ENCODE measurements at places on chromosomes 7 and 10.

DNA sequence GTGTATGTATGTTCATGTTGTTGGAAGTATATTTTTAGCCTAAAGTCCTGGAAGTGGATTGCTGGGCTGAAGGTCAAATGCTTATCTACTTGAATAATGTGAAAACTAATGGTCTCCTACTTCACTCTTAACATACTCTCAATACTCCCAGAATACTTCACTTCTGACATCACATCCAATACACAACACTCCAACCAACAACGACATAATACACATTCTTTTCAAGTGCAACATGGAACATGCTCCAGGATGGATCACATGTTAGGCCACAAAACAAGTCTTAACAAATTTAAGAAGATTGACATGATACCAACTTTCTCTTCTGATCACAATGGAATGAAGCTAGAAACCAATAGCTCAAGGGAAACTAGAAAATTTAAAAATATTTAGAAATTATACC, 126.9 kb upstream of the ADCY1 start:
- no peak for DNase-seq

- DNase-seq = peak; percentile 17
Observed at GRCh38 chr7:21253740-21254687, 173.9 kb upstream of the SP4 start.

DNA sequence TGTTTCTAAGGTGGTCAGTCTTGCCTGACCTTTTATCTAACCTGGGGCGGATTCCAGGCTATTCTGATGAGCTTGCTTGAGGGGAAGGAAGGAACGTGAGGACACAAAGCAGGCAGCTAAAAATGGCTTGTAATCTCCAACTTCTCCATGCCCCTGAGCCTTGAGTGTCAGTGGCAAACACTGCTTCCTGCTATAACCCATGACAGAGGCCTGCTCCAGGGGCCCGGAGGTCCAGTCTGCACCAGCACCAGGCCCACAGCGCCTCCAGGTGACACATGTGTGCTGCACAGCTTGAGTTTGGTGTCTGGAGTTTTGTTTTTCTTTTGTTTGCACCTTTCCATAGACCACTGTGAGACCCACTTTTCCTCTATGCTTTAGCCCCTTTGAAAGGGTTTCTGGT, 207.9 kb downstream of the PAXIP1 start:
- no peak for DNase-seq

- peak; percentile 51 for DNase-seq
Observed at GRCh38 chr7:151244196-151244840, 4.2 kb downstream of the SMARCD3 start.

DNA sequence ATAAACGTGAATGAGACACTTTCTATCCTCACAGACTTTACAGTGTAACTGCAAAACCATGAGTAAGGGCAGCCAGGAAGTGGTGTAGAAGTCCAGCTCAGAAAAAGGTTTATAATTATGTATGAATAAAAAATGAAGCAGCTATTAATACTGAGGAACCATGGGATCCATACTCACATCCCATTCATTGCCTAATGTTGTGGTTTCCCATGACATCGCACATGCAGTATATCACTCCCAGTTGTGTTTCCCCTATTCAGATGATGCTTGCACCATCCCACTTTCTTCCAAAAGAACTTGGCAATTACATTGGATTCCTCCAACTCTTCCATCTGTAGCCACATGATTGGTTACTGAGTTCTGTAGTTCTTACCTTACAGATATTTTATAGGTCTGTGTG, 74.5 kb upstream of the SEMA3D start:
- no peak for DNase-seq

- DNase-seq = no peak
Observed at GRCh38 chr7:84226759-84227158, 32.2 kb upstream of the SEMA3A start.

GRCh38 chr7:24536682-24537081, 36.6 kb upstream of the PALS2 start:
- no peak for DNase-seq

GRCh38 chr7:16695621-16696237, 49.7 kb downstream of the BZW2 start:
- DNase-seq = no peak

DNA sequence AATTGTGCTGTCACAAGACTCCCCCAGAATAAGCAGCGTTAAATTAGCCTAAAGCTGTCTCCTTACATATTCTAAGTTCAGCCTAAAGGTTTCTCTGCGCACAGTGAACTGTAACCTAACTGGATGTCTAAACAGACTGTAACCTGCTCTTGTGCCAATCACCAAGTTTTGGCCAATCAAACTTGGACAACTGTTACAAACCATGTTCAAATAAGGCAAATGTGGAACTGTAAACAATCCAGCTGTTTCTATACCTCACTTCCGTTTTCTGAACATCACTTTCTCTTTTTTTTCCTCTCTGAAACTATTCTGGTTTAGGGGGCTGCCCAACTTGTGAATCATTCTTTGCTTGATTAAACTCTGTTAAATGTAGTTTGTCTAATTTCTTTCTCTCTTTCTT, 252.2 kb upstream of the HABP2 start:
- no peak for DNase-seq

- DNase-seq = no peak
Observed at GRCh38 chr7:133778472-133778871, 348.7 kb upstream of the LRGUK start.

GRCh38 chr10:7123774-7124173, 287.1 kb downstream of the SFMBT2 start:
- no peak for DNase-seq

- DNase-seq = no peak
Observed at GRCh38 chr7:151664268-151664667, 144.6 kb upstream of the RHEB start.

DNA sequence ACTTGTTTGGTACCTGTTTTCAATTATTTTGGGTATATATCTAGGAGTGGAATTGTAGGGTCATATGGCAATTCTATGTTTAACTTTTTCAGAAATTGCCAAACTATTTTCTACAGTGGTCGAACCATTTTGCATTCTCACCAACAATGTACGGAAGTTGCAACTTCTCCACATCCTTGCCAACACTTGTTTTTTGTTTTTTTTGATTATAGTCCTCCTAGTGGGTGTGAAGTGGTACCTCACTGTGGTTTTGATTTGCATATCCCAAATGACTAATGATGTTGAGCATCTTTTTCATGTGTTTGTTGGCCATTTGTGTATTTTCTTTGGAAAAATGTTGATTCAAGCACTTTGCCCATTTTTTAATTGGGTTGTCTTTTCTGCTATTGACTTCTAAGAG, 122.1 kb downstream of the RPS24 start:
- no peak for DNase-seq

DNA sequence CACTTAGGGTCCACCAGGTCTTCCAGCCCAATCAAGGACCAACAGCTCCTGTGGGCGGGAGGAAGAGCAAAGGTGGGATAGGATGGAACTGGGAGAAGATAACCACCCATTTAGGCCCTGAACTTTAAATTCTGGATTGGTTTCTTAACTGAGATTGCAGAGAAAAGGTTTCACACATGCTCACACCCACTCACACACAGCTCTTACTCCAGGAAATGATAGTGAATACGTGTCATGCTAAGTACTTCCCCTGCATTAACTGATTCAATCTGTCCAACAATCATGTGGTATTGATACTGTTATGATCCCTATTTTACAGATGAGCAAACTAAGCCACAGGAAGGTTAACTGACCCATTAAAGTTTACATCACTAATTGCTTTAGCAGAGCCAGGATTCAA, 4.6 kb upstream of the CYP3A4 start:
- no peak for DNase-seq

- DNase-seq = no peak
Observed at GRCh38 chr10:34046506-34047034, 712.1 kb upstream of the NRP1 start.

GRCh38 chr7:42214060-42214679, 22.8 kb downstream of the GLI3 start:
- no peak for DNase-seq

DNA sequence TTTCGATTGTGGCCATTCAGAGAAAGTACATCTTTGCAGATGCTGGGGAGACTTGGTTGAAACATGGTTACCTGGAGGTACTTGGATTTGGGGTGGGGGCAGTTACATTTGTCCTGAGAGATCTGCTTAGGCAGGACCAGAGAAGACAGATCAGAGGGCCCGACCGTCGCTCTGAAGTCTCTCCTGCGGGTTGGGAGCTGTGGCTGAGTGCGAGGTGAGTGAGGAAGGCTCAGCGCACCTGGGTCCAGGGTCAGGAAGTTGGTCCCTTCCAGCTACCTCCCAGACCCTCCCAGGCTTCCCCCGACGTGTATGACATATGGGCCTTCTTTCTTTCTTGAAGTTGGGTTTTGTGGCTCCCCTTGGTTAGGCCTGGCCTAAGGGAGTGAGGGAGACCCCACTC, 56.3 kb downstream of the LHPP start:
- no peak for DNase-seq

DNA sequence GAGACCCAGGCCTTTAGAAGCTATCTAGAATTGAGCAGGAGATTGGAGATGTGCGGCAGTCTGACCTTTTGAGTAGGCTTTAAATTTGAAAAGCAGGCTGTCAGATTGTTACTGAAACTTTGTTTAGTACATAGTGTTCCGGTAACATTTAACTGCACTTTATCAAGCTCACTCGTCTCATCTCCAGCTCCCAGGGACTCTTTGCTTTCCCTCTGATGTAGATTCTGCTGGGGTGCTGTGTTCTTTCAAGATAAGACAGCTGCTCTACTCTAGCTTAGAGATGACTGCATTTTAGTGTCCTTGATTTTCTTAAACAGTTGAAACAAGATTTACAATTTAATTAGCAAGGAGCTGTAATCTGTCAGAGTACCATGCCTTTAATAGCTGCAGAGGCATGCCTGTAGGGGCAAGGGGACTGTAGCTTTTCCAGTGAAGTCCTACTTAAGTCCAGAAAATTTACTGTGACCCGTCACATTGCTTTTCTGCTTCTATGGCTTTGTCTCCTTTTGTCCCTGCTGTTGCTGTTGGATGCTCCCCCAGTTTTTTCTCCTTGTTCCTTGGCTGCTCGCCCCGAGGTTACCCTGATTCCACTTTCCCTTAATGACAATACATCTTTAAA, 56.4 kb upstream of the MTPN start:
- no peak for DNase-seq

- DNase-seq = no peak
Observed at GRCh38 chr7:116785843-116786242, 76.5 kb upstream of the CAPZA2 start.

DNA sequence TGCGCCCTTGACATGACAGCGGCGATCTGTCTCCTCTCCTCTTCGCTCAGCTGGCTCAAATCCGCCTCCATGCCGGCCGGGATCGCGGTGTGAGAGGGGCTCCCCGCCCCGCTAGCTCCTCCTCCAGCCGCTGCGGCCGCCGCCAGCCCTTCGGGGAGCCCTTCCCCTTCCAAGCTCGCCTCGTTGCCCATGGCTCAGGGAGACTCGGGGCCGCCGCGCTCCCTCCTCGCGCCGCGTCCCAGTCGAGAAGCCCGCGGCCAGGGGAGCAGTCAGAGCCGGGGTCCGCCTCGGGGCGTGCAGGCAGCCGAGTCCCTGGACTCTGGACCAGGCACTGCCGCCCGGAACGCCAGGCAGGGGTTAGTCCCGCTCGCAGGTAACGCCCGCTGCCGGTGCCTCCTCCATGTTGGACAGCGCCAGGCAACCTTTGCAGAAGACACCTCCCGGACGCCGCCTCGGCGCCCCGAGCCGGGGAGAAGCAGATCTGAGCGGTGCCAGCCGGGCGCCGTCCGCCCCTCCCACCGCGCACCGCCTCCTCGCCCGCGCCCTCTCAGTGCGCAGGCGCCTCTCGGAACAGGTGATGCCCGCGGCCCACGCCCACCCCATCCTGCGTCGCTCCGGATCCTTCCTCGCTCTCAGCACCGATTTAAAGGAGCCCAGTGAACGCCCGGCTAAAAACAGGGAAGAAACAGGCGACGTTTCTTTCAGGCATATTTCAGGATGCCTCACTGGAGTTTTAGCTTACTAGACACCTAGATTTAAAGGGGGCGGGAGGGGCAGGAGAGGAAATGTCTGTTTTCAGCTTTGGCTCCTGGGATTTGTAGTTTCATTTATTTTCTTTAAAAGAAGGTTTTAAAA, at the start of gene PCLO:
PCLO (minus strand) TSS at position 483 of the 855 bp plus-strand sequence; CDS start at position 191, 292 bp downstream.
- peak; percentile 1 for DNase-seq

- DNase-seq = no peak
Observed at GRCh38 chr7:117621075-117621618, 141.3 kb downstream of the CFTR start.

Measured in CD4-positive, alpha-beta T cell treated with Interleukin-6 at 100 ng/mL for 8 hours (primary cell).